Foreskin keratinocyte (primary cell): ENCODE measurements at places on chromosomes 4 and X. TPM values are rescaled to one million over a fixed set of nuclear protein-coding genes. Genes with fewer than 3 reads are reported as not detected.

Gene GLRA3
- not detected in 2 replicates for total RNA-seq

Gene AKAP4
- total RNA-seq: not detected in 2 replicates

DNA sequence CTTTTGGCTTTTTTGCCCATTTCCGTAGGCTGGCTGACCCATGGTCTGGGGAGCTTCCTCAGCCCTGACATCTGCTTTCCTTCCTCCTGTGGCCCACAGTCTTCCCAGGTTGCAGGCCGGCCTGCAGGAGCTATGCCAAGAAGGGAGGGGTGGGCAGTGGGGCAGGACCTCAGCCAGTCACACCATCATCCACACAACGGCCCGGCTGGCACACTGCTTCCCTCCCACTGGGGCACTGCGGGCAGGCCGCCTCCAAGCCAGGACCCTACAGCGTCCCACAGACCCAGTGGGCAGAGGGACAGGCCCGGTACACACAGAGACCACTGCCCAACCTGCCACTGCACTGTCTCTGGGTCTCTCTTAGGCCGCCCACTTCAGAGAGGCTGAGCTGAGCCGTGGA lies 38.0 kb downstream of the CTBP1 start:
- no peak for DNase-seq

DNA sequence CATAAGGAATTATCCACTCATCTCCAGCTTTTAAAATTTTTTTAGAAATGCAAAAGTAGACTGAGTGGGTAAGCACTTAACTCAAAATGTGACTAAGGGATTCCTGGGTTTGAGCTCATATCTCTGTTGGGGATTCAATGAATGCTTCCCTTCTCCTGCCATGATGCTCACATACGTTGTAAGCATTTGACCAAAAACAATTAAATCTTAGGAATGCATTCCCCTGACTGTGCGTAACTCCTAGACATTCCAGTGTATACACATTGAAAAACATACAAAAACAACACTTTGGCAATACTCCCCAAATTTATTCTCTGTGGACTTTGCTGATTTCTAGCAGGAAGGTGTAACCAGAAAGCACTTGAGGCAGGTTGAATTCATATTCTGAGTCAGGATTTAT lies 29.8 kb downstream of the SPANXA2 start:
- no peak for DNase-seq
